Stromal cell of bone marrow (primary cell): ENCODE measurements at places on chromosomes 6 and 20.
A peak's percentile ranks its signal among the peaks of the same experiment; 100 is the strongest.

DNA sequence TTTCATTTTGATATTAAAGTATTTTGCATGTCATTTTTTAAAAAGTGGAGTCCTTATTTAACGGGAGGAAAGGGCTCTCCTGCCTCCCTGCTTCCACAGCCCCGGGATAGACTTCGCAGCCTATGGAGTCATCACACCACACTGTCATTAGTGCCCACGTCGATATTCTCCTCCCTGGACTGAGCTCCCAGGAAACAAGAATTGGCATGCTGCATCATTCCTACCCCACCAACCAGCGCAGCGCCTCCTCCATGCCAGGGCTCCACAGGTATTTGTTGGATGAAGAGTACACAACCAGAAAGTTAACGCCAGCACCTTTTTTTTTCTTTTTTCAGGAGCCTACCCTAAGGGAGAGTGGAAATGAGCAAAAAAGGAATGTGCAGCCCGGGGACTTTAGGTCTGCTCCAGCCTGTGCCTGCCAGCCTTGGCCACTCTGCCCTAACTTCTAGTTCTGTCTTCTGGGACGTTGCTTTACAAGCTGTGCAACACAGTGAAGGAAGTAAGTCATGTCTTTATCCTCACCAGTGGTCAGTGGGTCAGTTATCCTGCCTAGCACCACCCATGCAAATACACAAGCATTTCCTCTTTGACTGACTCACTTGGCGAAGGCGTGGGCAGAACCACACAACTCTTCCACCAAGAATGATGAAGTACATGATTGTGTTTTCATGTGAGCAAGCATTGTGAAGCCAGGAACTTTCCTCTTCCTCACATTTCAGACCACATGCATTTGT, 180.7 kb upstream of the UST start:
- DNase-seq, result peak; percentile 94

DNA sequence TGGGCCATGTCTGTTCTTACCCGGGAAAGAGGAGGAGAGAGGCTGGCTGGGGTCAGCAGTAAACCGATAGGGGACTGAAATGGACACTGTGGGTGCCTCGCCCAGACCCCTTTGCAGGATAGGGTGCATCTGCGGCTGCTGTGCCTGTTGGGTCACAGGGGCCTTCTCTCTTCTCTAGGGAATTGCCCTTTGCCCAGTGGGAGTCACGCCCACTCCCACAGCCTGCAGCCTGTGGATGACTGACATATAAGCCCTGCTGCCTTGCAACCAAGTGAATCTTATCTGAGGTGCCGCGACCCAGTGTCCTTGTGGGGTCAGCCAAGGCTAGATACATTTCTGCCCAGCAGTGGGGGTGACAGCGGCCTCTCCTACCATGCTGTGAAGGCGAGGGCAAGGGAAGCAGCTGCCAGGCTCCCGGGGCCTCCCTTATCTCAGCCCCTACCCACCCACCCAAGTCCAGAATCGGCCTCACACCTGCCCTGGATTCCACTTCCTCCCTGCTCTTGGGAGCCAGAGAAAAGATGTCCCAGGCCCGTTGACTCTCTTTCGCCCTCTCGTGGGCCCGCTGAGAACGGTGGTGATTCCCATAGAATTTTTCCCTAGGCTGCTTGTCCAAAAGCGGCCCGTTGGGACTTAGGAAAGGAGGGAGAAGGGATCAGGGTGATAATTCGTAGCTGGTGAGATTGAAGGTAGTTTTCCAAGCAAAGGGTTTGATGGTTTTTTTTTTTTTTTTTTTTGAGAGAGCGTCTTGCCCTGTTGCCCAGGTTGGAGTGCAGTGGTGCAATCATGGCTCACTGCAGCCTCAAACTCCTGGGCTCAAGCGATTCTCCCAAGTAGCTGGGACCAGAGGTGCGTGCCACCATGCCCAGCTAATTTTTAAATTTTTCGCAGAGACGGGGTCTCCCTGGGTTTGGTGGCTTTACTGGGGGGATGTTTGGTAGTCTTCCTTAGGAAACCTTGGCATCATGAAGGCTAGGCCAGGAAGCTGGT, 76.4 kb upstream of the RNF24 start:
- no peak for DNase-seq

GRCh38 chr20:25623736-25624499, at the start of gene NANP:
Gene NANP, minus strand, starts transcription at chr20:25624014. Its CDS starts 66 bp downstream, at chr20:25623948.
- DNase-seq, result peak; percentile 97

DNA sequence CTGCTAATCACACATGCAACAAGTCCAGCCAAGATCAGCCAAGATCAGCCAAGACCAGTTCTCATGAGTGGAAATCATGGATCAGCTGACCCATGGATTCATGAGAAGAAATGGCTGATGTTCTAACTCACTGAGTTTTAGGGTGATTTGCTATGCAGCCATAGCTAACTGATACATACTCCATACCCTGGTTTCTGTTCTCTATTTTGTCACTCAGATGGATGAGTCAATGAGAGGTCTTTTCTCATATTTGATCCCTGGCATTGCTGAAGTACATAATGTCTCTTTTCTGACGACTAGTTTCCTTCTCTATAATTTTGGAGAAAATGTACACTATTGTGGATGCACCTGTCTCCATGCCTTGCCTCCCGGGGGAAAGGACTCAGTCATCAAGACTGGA, 118.4 kb upstream of the LY86 start:
- no peak for DNase-seq

- no peak for DNase-seq
Measured at GRCh38 chr6:125019918-125020317, 57.7 kb downstream of the RNF217 start.

- peak; percentile 66 for DNase-seq
Measured at GRCh38 chr6:106473812-106474211, 113.3 kb downstream of the CRYBG1 start.

GRCh38 chr6:158778005-158778527, 41.1 kb downstream of the EZR start:
- DNase-seq, result no peak

- DNase-seq, result no peak
Measured at GRCh38 chr20:61758564-61759200, 307.0 kb downstream of the TAF4 start.

- peak; percentile 2 for DNase-seq
Measured at GRCh38 chr6:130720076-130720715, 107.0 kb upstream of the SMLR1 start.

DNA sequence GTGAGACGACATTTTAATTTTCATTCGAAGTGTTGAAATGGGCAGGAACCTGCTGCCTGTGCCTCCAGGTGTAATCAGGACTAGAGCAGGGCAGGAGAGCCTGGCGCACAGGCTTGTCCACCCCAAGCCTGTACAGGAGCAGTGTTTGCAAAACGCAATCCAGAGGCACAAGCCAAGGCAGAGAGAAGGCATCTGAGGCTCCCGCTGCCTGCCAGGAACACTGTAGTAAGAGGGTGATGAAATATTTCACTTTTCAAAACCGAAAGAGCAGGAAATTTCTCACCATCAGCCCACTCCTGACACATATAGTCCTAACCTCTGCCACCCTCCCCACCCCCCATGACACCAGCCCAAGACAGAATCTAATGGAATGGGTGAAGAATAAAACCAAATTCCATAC, 132.5 kb downstream of the RTN4IP1 start:
- no peak for DNase-seq

DNA sequence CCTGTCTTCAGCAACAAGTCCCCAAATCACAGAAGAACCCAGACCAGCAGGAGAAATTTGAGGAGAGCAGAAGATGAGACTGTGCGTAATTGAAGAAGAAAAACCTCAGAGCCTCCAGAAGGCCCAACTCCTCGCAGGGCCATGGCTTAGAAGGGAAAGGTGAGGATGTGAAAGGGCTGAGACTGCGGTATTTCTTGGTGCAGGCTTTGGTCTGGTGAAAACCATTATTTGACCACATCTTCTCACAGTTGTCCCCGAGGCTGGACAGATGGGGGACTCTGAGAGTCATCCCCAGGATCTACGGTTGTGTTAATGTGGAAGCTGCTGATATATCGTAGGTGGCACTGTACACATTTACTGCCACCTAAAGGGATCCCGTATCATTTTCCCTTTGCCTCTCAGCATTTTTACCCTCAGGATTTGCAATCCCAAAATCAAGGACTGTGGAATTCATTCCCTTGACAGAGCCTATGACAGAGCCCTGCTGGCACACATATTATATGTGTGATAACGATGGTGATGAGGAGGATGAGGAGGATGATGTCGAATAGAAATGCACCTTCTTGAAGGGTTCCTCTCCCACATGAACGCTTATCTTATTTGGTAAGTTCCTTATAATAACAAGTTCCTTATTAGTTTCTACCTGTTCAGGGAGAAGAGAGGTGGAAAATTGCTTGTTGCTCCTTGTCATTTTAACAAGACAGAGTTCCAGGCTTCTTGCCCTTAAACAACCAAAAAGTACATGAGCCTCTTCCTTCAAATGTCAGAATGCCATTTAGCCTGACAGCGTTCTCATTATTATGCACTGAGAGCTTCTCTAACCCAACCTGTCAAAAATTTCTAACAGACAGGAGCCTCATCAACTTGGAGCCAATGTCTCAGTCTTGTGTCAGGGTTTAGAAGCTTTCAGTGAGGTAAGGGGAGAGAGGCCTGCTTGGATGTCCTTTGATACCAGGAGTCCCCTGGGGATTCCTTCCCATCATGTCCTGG, 135.8 kb downstream of the PXDC1 start:
- DNase-seq, result no peak

DNA sequence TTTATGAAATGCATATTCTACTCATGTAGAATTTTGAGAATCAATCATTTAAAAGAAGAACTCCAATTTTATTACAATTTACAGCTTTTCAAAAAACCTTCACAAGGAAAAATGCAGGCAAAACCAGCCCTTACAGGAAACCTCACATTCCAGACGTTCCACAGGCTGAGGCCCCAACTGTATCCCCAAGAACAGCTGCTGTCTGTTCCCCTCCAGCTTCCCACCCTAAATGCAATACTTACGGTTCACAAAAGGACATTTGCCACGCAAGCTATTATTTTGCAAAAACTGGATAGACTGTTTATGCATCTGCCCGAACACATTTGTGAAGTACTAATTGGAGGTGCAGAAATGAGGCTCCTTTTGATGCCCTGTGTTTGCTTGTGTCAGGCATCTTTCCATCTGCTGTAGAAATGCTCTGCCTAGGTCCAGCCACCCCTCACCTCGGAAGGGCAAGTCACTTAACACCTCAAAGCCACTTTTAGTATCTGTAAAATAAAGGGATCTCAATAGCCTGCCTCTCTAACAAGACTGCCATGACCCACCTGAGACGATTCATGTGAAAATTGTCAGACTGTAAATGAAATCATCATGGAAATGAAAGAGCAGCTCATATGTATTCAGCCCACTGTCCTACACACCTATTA, 26.5 kb downstream of the PDE10A start:
- no peak for DNase-seq
